ENCODE measurements at places on chromosomes 12 and 14.
A peak's percentile ranks its signal among the peaks of the same experiment; 100 is the strongest.

DNA sequence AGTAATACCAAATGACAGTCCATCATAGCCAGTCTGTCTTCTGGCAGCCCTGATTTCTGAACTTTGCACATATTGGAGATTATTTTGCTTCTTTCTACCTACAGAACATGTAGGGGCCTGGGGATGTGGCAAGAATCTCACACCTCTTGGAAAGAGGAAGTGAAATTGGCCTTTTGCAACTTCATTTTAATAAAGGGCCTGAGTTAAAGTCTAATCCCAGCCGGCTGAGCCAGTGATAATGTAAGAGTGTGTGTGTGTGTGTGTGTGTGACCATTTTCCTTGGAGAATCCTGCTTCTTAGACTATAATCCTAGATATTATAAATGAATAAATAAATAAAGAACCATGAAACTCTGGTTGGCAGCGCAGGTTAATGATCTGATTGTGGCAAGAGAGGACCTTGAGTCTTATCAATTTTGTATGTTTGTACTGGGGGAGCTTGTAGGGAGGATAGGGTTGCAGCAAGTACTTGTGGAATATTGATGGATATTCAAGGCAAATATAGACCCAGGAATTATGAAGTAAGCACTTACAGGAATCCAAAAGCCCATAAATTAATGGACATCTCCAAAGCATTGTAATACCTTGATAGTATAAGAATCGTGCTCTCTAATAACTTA, 233.2 kb upstream of the AMIGO2 start:
- DNase-seq, result no peak

DNA sequence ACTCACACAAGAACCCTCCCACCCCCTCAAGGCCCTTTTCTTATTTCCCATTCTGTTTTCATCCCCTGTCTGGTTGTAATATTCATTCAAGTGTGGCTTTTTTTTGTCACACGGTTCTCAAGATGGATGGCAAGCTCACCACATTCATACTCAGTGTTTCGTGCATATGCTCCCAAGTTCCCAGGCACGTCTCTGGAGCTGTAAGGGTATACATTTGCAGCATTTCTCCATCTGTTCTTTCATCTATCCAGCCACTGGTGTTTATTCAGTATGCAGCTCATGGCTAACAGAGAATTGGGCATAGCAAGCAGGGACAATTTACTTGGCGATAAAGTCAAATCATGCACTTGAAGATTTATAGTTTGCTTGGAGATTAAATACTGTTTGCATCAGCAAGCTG, 212.1 kb downstream of the GRIN2B start:
- no peak for DNase-seq

DNA sequence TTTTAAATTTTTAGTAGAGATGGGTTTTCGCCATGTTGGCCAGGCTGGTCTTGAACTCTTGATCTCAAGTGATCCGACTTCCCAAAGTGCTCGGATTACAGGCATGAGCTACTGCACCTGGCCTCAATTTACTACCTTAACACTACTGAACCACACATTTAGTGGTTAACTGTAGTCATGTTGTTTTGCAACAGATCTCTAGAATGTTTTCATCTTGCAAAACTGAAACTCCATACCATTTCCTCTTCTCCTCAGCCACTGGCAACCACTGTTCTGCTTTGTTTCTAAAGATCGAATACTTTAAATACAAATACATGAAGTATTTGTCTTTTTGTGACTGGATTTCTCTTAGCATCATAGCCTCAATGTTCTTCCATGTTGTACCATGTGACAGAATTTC, 15.4 kb upstream of the SMCO2 start:
- DNase-seq, result no peak

GRCh38 chr12:31869972-31870371, 89.2 kb upstream of the RESF1 start:
- DNase-seq, result no peak

DNA sequence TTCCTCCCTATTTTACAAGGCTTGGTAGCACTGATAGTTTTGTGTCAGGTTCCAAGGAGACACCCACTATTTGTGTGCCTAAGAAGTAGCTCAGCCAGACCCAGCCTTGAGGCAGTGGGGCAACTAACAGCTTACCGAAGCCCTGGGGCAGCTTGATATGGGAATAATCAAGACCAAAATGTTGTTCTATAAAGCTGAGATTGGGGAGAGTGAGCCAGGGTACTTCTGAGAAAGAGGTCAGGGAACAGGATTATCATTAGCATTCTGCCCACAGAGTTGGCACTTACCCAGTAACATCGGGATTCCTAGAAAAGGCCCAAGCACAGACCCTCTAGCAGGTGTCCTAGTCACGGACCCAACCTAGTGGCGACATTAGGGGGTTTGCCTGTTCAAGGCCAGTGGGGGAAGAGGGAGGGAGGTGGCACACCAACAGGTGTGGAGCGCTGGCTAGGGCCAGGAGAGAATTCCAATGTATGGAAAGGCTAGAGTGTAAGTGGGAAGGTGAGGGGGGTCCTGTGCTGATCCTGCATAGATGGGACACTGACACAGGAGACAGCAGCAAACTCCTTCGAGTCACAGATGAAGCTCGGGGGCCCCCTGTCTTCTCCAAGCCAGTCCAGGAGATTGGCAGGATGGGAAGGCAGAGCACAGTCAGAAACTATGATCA, 4.9 kb downstream of the PPP1R3E start:
- no peak for DNase-seq

- DNase-seq, result no peak
Measured at GRCh38 chr12:131204416-131205274, 250.9 kb downstream of the ADGRD1 start.

GRCh38 chr12:43208627-43209026, 343.4 kb downstream of the ADAMTS20 start:
- no peak for DNase-seq

GRCh38 chr12:116360579-116361413, 83.3 kb upstream of the MED13L start:
- DNase-seq, result no peak

DNA sequence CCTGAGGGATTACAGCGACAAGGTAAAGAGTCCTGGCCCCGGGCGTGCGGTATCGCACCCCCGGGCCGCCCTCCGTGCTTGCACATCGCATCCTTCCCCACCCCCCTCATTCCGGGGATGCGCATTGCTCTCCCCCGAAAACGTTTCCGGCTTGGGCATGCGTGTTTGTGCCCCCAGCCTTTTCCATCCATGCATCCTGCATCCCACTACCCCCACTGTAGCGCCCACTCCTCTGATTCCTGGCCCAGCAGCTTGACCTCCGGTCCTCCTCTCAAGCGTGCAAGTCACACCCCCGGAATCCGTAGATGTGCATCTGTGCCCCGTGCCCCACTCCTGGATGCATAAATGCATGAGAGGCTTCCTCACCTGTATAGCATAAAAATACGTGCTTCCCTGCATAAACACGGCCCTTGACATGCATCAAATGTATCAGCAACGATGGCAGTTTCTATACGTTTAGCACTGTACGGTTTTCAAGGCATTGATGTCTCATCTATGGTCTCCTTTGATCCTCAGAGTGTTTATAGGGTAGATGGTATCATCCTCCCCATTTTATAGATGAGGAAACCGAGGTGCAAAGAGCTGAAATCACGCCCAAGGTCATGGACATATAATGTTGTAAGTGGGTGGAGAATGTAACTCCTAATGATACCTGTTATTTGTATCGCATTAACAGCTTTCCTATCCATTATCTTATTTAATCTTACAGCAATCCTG, 484 bp downstream of the RIC8B start:
- DNase-seq, result no peak

GRCh38 chr12:131367983-131368667, 342.8 kb upstream of the SFSWAP start:
- DNase-seq, result no peak

GRCh38 chr12:110498984-110499706, 2.8 kb downstream of the VPS29 start:
- peak; percentile 54 for DNase-seq

GRCh38 chr14:47442211-47442610, 233.2 kb downstream of the MDGA2 start:
- peak; percentile 41 for DNase-seq

DNA sequence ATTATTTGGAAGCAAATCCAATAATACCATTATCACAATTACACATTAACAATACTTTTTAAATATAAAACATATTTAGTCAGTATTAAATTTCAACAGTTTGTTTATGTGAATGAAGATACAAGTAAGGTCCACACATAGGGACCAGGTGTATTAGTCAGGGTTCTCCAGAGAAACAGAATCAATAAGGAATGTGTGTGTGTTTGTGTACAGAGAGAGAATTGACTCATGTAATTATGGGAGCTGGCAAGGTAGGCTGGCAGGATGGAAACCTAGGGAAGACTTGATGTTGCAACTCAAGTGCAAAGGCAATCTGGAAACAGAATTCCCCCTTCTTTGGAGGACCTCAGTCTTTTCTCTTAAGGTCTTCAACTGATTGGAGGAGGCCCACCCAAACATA, 123.2 kb upstream of the OTX2 start:
- no peak for DNase-seq

- no peak for DNase-seq
Measured at GRCh38 chr12:61452076-61452475, 808.1 kb upstream of the USP15 start.

- DNase-seq, result no peak
Measured at GRCh38 chr12:116172224-116172849, 105.2 kb downstream of the MED13L start.

GRCh38 chr12:16606991-16607390, 1.0 kb upstream of the LMO3 start:
- no peak for DNase-seq

- DNase-seq, result no peak
Measured at GRCh38 chr12:68292151-68292943, 38.9 kb upstream of the IL22 start.

DNA sequence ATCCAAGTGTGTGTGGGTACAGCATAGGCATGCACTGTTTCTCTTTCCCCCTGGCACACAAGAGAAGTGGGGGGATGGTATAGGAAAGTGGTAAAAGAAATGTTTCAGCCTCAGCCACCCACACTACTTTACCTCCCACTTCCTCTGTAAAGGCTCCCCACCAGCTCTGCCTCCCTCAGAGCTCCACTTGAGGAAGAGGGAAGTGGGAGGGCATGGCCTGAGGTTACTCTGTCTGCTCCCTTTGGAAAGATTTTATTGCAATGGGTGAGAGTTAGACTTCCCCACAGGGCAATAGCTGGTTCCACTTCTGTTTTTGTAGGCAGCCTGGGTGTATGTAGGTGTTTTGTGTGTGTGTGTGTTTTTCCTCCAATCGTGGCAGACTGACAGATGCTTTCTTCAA, 145.3 kb downstream of the SSPN start:
- DNase-seq, result no peak

GRCh38 chr14:101054671-101055070, 151.1 kb upstream of the RTL1 start:
- no peak for DNase-seq

DNA sequence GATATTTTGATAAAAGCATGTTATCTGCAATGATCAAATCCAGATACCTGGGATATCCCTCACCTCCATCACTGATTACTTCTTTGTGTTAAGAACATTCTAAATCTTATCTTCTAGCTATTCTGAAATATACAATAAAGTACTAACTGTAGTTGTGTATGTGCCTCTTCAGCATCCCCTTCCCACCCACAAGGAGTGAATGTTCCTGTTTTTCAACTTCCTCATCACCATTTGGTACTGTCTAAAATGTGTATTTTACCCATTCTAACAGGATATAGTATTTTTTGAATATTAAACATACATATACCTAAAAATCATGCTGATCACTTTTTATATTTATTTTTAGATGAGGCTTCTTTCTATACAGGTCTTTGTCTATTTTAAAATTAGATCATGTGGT, 1252.6 kb downstream of the TMEM121 start:
- DNase-seq, result no peak

DNA sequence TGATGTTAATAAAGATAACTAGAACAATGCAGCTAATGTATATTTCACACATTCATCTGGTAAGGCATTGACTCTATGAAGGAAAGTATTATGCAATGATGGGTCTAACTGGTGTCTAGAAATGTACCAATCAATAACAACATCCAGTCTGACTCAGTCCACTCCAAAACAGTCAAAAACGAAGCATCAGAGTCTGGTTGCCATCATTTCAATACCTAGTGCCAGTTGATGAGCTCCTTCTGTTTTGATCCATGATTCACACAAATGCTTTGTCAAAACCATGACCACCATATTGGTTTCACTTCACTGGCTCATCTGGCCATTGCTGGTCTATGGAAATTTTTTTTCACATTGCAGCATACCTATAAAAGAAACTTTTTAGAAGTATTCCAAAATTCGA, 747.2 kb upstream of the TMEM132C start:
- no peak for DNase-seq

- no peak for DNase-seq
Measured at GRCh38 chr12:127496255-127496654, 770.7 kb upstream of the TMEM132C start.

DNA sequence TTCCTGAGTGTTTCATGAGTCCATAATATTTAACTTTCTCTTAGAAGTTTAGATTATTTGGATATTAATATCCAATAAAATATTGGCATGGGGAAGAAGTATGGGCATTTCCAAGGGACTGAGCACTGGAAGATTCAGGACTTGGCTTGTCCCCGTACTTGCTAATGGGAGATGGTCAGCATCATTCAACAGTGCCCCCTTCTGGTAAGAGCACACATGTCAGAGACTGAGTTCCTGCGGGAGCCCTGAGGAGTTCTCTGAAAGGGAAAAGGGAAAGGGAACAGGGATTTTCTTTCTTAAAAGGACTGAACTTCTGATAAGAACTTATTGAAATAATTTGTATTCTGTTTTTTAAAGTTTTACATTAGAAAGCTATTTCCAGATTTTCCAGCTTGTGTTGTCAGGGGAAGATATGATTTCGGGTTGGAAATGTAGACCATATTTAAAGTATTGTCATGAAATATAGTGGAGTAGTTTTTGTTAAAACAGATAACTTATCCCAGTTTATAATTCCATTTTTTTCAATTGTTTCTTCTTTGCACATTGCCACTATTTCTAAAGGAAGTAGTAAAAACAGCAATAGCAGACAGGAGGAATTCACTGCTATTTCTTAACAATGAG, 59.8 kb upstream of the C12orf71 start:
- peak; percentile 43 for DNase-seq

GRCh38 chr12:78403681-78404080, 460.9 kb upstream of the SYT1 start:
- DNase-seq, result no peak

DNA sequence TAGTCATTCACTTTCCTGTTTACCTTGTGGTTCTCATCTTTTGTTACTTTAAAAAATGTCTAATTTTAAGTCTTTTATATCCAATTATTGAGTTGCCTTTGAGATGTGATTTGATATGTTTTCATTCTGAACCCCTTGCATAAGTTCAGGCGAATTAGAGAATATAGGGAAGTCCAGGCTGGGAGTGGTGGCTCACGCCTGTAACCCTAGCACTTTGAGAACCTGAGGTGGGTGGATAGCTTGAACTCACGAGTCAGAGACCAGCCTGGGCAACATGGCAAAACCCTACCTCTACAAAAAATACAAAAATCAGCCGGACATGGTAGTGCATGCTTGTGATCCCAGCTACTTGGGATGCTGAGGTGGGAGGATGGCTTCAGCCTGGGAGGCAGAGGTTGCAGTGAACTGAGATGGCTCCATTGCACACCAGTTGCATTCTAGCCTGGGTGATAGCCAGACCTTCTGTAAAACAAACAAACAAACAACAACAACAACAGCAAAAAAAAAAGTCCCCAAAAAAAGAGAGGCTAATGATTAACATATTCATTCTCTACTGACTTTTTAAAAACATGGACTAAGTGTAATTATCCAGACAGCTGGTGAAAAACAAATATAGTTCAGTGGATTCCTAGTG, 451.1 kb upstream of the RGS6 start:
- DNase-seq, result no peak

- peak; percentile 57 for DNase-seq
Measured at GRCh38 chr12:92649511-92650227, 53.1 kb upstream of the PLEKHG7 start.
